ENCODE measurements at places on chromosomes 1 and 21.

DNA sequence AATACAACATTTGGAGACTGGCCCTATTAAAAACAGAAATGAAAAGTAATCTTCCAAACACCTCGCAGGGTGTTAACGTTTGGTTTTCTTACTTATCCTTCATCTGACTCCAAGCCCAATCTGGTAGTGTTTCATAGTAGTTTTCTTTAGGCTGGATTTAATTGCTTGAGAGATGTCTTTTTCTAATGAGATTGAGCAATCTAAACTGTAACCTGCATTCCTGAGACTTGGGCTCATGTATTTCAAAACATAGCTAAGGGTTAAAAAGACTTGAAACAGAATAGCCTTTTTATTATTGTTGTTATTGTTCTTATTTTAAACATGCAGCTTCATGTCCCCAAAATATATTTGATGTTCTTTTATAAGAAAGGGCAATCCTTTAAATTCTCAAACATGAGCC lies 278.9 kb downstream of the TGFB2 start:
- no peak for DNase-seq

DNA sequence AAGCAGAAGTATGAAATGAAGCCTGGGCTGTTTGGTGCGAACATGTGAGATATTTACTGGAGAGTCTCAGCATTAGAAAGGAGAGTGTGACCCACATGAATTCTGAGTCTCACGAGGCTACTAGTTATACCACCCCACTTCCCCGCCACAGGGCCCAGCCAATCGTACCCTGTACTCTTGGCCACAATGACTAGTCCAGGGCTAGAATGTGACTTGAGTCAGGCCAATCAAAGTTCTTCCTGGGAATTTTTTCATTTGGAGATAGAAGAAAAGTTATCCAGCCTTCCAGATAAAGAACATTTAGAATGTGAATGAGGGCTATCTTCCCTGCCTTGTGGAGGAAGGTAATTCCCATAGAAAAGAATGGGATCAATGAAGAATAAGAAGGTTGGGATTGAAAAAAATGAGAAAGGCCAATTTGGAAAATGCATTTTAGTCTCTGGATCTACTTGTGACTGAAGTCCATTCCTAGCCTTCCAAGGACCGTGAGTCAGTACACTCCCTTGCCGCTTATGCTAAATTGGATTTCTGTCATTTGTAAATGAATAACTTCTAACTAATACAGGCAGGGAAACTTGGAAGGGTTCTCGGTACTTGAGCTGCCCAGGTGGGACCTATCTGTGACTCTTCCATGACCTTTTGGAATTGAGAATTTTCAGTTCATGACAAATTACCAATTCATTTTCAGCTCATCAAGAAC lies 12.3 kb upstream of the RIMKLA start:
- no peak for DNase-seq

- DNase-seq = no peak
These were observed 57.9 kb upstream of the IRF2BP2 start for GRCh38 chr1:234667600-234668576.

DNA sequence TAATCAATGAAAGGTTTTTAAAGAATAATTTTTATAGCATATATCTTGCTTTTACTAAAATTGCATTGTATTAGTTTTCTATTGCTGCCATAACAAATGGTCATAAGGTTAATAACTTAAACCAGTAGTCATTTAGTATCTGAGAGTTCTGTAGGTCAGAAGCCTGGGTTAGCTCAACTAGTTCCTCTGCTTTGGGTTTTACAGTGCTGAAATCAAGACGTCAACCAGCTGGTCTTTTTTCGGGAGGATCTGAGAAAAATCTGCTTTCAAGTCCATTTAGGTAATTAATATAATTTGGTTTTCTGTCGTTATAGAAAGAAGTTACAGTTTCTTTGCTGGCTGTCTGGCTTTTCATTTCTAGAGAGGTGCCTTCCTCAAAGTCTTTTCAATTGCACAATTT lies 577.7 kb downstream of the MRPL39 start:
- DNase-seq = no peak

- DNase-seq = no peak
These were observed 580 bp upstream of the ATP5PO start for GRCh38 chr21:33916200-33916567.

GRCh38 chr1:104929280-104929679 lies 1179.6 kb downstream of the AMY1C start:
- no peak for DNase-seq

DNA sequence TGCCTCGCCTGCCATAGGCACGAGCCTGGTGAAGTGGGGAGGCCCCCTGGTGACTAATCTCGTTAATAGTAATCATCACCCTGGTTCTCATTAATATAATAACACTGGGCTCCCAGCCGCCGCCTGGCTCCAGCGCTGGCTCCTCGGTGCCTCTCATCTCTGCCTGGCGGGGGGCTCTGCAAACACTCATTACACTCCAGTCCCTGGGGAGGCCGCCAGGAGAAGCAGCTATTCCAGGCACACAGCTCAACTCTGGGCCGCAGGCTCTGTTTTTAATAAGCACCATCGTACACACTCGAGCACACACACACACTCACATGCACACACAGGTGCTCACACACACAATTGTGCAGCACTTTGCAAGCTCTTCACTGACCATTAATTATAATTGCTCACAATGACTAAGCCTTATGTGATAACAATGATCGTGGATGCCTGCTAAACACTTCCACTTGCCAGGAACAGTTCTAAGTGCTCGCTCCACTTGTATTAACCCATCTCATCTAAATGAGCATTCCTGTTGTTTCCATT lies 52.2 kb downstream of the SDC3 start:
- DNase-seq = no peak

GRCh38 chr1:172400722-172401105 lies 19.8 kb upstream of the C1orf105 start:
- DNase-seq = no peak

DNA sequence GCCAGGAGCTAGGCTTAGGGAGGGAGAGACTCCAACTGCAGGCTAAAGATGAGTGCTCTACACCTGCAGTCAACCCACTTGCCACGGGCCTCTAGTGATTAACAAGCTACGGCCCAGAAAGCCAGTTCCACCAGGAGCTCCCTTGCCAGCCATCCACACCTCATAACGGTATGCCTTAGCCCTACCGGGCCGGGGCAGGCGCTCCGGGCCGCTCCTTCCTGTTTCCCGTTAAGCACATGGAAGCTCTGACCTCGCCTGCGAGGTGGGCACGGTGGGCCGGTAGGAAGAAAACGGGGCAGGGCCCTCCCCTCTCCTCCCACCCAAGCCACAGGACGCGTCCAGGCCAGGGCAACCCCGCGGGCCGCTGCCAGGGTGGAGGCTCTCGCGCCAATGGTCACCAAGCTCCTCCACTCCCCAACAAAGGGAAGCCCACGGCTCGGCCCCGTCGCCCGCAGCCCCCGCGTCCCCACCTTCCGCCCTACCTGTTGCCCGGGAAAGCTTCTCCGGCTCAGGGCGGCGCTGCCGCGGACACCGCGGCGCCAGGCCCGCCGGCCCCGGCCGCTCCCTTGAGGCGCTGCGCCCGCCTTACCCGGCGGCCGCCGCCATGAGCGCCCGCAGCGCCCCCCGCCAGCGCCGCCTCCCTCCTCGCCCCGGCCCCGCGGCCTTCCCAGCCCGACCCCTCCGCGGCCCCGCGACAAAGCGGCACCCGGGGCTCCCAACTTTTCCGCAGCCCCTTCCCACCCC lies 627 bp downstream of the CERS2 start:
- DNase-seq = no peak

GRCh38 chr1:245019910-245020486 lies 134.8 kb upstream of the KIF26B start:
- no peak for DNase-seq

DNA sequence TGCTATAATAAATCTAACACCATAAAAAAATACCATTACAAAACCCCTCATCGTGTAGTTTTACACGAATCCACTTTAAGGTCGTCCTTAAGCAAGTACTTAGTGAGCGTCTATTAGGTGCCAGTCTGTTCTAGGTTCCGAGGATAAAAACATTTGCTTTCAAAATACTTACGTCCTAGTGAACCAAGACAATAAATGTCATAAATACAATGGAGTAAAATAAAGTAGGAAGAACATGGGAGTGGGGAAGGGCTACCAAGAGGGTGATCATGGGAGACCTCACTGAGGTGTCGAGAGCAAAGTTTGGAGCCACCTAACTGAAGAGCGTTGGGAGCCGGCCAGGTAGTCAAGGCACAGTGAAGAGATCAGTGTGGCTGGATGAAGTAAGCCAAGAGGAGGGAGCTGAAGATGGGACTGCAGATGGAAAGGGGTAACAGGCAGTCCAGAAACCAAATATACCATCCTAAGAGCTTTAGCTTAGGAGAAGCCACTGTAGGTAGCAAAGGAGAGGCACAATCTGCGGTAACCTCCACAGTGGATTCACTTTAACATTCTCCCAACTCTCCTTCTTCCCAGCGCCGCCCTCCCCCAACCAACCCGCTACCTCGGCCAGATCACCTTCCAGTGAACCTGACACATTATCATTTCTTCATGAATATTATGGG lies 684 bp downstream of the LTN1 start:
- no peak for DNase-seq

- DNase-seq = peak; percentile 68
These were observed 7.8 kb upstream of the SRRM1 start for GRCh38 chr1:24635195-24635843.

GRCh38 chr1:172622541-172622940 lies 36.4 kb upstream of the FASLG start:
- no peak for DNase-seq

DNA sequence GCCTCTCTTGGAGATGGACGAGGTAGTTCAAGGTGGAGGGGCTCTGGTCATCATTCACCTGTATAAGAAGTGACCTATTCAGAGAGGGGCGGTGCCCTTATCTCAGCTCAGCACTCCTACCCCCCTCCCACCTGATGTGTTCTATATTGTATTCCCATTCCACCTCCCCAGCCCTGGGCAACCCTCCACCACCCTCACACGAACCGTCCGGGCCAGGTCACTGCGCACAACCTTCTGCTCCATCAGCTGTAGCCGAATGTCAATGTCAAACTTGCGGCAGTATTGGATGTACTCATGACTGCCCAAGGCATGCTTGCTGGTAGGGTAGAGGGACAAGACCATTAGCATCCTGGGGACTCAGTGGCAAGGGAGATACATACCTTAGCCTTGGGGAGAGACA lies 34.3 kb downstream of the PIK3C2B start:
- no peak for DNase-seq

GRCh38 chr1:42420121-42420520 lies 35.7 kb downstream of the ZMYND12 start:
- no peak for DNase-seq

- peak; percentile 60 for DNase-seq
These were observed 20.6 kb downstream of the NPR1 start for GRCh38 chr1:153698923-153699714.

- DNase-seq = peak; percentile 32
These were observed 43.1 kb upstream of the TNFSF18 start for GRCh38 chr1:173093691-173094445.

GRCh38 chr1:163366555-163366954 lies 44.8 kb downstream of the NUF2 start:
- DNase-seq = no peak

DNA sequence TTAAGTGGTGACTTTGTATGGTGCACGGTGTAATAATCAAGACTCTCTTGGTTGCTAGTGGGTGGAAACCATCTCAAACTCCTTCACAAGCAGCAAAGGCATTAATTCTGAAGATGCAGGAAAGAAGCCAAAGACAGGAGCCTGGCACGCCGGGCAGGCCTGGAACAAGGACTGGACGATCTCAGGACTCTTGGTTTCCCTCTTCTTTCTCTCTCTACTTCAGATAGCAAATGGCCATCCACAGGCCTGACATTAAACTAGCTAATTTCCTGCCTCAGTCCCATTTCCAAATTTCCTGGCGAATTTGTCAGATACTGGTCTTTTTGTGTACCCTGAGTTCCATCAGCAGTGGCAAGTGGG lies 28.2 kb downstream of the STYXL2 start:
- no peak for DNase-seq

- no peak for DNase-seq
These were observed 111.9 kb downstream of the ADSS2 start for GRCh38 chr1:244339776-244340175.

- DNase-seq = no peak
These were observed 3.0 kb upstream of the CTSK start for GRCh38 chr1:150810958-150811659.

DNA sequence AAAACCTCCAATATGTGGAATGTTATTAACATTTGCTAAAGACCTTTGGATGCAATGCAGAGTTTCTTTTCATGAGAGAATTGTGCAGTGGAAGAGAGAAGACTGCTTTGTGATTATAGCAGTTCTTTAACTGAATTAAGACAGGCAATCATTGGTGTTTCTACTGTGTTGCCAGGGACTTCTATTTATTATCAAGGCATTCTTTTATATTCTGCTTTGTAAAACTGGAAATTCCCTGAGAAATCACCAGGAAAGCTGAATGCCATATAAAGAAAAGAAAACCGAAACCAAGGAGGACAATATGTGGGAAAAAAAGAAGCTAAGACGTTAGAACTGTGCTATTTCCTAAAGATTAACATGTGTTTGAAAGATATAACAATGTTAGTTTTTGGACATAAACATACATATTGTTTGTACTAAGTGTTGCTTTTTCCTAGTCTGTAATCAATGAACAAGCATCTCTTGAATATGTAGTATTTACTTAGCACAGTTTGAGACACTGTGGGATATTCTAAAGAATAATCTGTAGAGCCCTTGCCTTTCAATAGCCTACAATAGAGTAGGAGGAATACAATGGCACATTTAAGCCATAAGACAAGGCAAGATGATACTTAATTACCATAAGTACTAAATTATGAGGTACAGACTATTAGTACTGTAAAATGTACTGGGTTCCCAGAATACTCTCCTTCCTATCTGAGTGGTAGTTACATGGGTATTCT lies 47.1 kb downstream of the EXTL2 start:
- no peak for DNase-seq

DNA sequence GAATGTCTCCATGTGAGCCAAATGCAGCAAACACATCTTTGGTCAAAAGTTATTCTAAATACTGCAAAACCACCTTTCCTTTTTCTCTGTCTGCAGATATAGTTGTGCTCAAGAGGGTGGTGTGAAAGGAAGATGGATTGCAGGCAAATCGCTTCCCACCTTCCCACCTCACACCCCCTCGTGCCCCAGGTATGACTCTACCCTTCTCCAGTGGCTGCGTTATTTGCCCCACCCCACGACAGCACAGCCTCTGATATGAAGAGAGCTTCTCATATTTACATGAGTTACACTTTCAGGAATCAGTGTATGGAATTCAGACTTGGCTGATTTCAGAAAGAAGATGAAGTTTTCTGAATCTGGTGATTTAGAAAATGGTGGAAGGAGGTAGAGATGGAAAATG lies 5.8 kb downstream of the TRIM58 start:
- DNase-seq = no peak

All from foreskin melanocyte (primary cell).